Stimulated activated CD4-positive, alpha-beta T cell treated with anti-CD3 and anti-CD28 coated beads, TNF-alpha, amount 100 ng/mL, for 4 hours (primary cell): ENCODE measurements at places on chromosomes 1 and 21.

- DNase-seq: no peak
Measured at GRCh38 chr1:42586016-42586415, 72.2 kb upstream of the PPIH start.

DNA sequence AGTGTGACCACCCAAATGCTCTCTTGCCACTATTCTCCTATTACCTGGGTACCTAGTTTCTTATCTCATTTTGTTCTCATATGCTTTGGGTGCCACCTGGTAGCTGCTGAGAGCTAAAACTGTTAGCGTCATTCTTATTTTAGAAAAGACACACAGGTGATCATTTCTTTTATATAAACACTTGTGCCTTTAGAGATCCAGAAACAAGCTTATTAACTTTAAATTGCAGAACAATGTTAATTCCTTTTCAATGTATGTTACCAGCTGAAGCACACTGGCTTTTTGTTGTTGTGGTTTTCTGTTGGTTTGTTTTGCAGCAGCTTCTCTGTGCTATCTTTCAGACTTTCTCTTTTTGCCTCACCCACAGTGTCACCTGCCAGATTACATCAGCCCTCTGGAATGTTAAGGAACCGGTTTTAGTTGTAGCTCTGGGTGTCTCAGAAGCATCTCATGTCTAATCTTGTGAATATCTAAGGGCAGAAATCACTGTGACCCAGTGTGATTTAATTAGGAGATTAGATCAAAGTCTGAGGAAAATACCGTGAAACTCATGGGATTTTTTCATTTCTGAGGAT, 43.4 kb upstream of the SLC19A2 start:
- DNase-seq: no peak

- no peak for DNase-seq
Measured at GRCh38 chr1:42837709-42838108, 8.7 kb upstream of the ZNF691 start.

- DNase-seq: peak; percentile 38
Measured at GRCh38 chr21:37073417-37074196, 553 bp downstream of the TTC3 start.

DNA sequence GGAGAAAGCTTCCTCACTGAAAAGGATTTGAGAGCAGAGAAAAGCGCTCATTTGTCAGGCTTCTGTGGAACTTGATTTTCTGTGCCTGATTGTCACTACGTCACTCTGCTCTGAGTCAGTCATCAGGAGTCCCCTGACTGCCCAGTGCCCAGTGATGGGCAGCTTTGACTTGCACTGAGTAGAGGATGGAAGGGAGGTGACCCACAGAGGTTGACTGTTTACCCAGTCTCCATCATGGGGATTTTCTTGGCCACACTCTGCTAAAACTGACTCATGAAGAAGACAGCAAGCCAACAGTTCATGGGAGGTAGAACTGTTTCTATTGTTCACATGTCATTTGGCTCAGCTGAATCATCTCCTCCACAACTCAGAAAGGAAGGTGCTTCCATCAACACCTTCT, 82.1 kb upstream of the DUSP10 start:
- no peak for DNase-seq

DNA sequence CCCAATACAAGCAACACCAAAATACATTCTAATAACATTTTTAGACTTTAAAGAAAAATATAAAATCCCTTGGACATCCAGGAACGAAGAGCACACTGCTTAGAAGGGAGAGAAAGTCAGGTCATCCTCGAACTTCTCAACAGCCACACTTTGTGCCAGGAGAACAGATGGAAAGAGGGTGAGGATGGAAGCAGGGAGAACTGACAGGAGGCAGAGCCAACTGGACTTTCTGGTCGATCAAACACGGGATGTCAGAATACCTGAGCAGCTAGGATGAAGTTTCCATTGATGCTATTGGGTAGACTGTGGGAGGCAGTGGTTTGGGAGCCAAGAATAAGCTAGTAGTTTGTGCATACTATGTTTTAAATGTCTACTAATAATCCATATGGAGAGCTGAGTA, 111.4 kb downstream of the TOMM20 start:
- DNase-seq: no peak

GRCh38 chr1:6651909-6652308, 27.2 kb downstream of the THAP3 start:
- no peak for DNase-seq

DNA sequence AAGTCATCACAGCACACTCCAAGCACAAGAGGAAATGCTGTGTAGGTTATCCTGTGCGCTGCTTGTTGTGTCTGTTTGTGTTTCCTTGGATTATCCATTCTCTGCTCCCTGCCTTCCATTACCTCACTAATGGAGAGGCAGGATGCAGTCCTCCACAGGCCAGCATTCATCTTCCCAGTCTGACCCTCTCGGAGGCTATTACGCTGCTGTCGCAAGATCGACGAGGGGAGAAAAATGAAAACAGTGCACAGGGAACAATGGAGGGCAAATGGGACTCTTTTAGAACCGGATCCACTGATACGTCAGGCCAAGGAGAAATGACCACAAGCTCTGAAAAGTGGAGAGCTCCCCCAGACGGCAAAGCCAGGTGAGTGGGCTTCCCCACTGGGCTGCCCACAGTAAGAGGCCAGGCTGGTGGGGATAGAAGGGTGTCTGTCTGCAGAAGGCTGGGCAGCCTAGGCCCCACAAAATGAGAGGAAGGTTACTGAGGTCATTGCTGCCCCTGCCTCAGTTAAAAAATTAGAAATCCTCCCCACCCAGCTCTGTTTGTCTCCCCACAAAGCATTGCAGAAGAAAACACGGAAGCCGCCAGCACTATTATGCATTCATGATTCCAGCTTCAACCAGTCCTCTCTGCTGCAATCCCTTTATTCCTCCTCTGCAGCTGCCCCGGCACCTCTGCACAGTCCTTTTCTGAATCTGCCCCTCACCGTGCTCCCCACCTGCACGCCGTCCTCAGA, 21.7 kb downstream of the LRRN2 start:
- DNase-seq: no peak

- no peak for DNase-seq
Measured at GRCh38 chr1:12708396-12709090, 7.4 kb upstream of the AADACL3 start.

GRCh38 chr1:27862671-27863537, 9.4 kb upstream of the THEMIS2 start:
- no peak for DNase-seq

DNA sequence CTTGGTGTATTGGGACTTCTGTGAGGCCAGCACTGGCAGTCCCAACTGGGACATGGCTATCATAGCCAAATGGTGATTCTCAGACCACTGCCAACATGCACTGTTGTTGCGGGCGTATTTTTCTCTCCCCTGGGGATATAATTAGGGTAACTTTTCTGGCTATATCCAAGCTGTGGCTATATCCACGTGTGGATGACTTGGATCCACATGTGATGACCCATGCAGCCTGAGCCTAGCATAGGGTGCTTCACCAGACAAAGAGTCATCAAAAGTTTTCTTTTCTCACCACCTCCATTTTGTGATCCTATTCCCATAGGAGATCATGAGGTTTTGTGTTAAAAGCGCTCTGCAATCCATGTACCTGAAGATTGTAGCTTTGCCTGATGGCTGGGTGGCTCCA, 51.2 kb upstream of the CSF3R start:
- DNase-seq: no peak

- no peak for DNase-seq
Measured at GRCh38 chr1:64539781-64540218, 69.9 kb downstream of the CACHD1 start.

- DNase-seq: no peak
Measured at GRCh38 chr1:20597650-20598049, 8.8 kb downstream of the CDA start.

- no peak for DNase-seq
Measured at GRCh38 chr1:166822385-166822784, 16.9 kb upstream of the POGK start.

DNA sequence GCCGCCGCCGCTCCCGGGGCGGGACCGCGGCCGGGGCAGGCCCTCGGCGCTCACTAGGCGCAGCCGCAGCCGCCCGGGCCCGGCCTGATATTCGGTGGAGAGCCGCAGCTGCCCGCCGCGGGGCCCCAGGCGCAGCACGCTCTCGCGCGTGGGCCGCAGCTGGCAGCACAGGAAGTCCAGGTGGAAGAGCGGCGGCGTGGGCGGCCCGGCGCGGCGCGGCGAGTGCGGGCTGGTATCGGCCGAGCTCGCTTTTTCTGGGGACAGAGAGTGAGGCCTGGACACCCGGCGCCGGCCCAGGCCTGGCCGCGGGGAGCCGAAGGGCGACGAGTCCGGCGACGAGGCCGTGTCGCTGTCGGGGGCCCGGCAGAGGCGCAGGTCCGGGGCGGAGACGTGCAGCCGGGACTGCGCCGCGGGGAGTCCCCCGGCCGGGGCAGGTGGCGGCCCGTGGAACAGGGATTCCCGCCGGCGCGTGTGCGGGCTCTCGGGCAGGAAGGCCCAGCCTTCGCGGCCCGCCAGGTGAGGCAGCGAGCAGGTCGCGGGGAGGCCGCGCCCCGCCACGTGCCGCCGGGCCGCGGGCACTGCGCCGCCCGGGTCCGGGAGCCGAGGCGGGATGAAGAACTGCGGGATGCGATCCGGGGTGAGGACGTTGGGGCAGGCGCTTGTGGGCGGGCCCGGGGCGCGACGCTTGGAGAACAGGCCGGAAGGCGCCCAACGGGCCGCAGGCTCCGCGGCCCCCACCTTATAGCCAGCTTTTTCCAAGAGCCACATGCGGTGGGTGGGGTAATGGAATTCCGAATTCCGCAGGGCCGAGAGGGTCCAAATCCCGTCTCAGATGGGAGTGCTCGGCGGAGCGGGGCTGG, 1.2 kb downstream of the C2CD4D start:
- DNase-seq: no peak

DNA sequence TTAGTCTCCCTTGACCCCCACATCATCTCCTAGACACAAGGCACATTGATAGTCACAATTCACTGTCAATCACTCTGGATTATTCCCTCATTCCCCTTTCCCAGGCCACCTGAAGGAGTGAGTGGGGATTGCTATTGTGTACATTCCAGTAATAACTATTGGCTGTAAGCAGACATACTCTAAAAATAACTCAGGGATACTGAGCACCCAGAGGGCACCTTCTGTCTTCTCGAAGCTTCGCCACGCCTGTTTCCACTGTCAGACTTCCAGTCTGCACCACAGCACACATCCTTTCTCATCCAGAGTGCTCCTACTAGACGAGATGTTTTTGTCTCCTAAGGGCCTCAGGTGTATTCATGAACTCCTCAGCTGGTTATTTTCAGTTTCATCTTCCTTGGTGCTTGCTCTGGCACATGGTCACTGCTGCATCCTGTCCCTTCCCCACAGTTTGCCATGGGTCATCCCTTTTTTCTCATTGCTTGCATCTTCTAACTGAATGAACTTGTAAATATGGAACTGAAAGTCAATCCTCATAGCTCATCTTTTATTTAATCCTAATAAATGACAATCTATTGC, 848 bp upstream of the APOBEC4 start:
- no peak for DNase-seq

- DNase-seq: no peak
Measured at GRCh38 chr1:228004331-228004855, 2.4 kb upstream of the WNT3A start.

- no peak for DNase-seq
Measured at GRCh38 chr1:46643368-46643775, 24.8 kb downstream of the ATPAF1 start.

- no peak for DNase-seq
Measured at GRCh38 chr21:29656504-29657239, 283.1 kb downstream of the GRIK1 start.

DNA sequence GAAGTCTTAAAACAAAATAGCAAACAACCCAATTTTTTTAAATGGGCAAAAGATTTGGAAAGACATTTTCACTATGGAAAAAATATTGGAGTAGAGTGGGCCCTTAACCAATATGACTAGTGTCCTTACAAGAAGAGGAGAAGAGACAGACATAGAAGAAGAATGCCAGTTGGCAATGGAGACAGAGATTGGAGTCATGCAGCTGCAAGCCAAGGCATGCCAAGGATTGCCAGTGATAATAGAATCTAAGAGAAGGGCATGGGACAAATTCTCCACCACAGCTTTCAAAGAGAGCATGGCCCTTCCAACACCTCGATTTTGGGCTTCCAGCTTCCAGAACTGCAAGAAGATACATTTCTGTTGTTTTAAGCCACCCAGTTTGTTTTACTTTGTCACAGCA, 92.7 kb downstream of the RGS2 start:
- DNase-seq: no peak

DNA sequence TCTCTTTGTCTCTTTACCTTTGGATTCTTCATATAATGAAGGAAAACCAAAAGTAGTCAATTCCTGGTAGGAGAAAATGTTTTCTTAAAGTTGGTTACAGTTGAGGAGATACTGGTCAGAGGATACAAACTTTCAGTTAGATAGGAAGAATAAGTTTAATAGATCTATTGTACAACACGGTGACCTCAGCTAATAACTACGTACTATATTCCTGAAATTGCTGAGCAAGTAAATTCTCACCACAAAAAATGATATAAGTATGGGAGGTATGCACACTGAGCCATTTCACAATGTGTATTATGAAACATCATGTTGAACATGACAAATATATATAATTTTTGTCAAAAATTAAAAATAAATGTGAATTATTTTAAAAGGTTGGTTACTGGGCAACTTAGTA, 20.4 kb downstream of the SSX2IP start:
- DNase-seq: no peak

GRCh38 chr1:168554603-168555483, 11.0 kb upstream of the XCL2 start:
- DNase-seq: no peak

DNA sequence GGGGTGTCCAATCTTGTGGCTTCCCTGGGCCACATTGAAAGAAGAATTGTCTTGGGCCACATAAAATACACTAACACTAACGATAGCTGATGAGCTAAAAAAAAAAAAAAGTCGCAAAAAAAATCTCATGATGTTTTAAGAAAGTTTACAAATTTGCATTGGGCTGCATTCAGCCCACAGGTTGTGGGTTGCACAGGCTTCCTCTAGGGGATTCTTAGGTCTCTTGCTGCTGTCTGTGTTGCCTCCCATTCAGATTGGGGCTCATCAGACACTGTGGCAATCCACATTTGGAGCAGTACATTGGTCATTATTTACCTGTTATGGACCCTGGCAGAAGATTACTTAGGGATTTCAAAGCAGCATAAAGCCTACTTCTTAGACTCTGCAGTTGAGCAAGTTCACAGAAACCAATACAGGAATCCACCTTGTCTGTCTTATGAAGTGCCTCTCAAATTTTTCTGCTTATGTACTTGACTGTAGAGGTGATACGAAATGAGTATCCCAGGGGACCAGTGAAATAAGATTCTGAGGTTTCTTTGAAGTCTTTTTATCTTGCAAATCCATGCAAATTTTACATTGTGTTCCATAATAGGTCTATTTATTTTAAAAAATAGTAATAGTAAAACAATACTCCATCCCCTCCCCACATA, 205.5 kb downstream of the RPS6KC1 start:
- no peak for DNase-seq
